ENCODE measurements at places on chromosomes 11 and 22.

GRCh38 chr11:118914178-118914918 is 11.4 kb downstream of the BCL9L start:
- DNase-seq = peak; percentile 65

DNA sequence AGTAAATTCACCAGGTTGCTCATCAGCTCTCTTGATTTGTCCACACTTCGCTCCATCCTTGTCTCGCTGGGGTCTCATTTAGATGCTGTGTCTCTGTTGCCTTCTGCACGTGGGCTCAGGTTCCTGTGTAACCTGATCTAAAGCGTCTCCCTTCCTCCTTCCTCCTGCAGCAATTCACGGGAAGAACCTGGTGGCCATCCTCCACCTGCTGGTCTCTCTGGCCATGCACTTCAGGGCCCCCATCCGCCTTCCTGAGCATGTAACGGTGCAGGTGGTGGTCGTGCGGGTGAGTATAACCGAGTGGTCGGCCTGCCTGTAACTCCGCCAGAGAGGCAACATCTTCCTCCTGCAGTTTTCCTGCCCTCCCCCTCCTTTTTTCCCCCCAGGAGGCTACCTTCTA is 48.0 kb upstream of the PARVG start:
- no peak for DNase-seq

GRCh38 chr22:20766530-20766929 is 7.4 kb upstream of the SERPIND1 start:
- DNase-seq = no peak

DNA sequence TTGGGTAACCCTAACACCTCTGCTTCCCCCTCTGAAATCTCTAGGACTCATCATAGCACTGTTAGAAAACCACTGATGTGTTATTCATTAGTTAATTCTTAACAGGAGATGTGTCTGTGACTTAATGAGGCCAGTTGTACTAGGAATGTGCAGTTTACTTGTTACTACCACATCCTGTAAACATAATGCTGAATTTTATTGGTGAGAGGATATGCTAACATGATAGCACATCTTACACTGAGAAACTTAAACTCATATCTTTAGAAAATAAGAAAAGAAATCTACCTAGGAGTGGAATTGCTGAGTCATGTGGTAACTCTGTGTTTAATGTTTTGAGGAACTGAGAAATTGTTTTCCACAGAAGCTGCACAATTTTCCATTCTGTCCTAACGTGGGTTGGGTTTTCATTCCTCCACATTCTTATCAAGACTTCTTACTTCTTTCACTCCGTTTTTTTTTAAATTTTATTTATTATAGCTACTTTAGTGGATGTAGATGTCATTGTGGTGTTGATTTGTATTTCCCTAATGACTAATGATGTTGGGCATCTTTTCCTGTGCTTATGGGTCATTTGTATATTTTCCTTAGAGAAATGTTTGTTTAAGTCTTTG is 33.7 kb downstream of the RNF121 start:
- no peak for DNase-seq

DNA sequence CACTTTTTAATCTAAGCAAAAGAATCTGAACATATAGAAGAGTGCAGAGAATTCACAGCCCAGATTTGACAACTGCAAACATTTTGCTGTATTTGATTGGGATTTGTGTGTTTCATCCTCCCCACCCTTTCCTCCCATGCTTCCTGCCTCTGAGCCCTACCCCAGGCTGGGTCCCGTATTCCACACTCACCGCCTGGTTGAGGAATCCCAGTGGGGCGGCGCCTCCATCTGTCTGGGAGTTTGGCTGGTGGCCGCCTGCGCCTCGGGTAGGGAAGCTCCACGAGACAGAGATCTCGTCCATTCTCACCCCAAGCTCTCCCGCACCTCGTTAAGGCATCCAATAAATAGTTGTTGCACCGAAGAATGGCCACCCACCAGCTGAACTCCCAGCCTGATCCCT is 105.9 kb upstream of the SLC22A12 start:
- no peak for DNase-seq

GRCh38 chr11:108019870-108020540 is 11.3 kb downstream of the CUL5 start:
- no peak for DNase-seq

DNA sequence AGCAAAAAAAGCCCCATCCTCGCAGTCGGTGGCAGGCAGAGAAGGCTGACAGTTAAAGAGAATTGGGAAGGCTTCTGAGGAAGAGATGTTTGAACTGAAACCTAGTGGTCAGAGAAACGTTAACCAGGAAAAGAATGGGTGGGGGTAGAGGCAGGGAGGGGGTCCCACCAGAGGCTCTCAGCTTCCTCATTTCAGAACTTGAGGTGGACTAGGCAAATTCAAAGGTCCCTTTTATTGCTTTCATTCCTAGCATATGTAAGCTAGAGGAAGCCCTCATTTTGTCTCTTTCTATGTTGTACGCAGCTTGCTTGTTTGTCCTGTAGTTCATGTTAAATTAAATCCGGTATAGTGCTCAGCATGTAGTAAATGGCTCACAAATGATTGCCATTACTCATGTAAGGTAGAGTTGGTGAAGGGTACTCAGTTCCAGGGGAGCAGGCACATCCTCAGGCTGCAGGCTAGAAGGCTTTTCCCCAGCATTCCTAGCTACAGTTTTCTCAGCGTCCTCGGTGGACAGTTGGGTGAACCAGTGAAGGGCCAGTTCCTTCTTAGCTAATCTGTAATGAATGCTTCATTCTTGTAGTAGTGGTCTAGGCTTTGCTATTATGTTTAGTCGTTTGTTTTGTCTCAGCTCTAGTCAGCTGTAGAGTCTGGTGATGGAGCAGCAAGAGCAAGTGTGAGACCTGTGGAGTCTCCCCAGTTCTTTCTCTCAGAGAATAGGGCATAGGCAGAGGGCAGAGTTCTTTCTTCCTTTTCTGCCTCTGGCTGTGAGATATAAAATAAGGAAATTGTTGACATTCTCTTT is 58.6 kb downstream of the UVRAG start:
- DNase-seq = no peak

DNA sequence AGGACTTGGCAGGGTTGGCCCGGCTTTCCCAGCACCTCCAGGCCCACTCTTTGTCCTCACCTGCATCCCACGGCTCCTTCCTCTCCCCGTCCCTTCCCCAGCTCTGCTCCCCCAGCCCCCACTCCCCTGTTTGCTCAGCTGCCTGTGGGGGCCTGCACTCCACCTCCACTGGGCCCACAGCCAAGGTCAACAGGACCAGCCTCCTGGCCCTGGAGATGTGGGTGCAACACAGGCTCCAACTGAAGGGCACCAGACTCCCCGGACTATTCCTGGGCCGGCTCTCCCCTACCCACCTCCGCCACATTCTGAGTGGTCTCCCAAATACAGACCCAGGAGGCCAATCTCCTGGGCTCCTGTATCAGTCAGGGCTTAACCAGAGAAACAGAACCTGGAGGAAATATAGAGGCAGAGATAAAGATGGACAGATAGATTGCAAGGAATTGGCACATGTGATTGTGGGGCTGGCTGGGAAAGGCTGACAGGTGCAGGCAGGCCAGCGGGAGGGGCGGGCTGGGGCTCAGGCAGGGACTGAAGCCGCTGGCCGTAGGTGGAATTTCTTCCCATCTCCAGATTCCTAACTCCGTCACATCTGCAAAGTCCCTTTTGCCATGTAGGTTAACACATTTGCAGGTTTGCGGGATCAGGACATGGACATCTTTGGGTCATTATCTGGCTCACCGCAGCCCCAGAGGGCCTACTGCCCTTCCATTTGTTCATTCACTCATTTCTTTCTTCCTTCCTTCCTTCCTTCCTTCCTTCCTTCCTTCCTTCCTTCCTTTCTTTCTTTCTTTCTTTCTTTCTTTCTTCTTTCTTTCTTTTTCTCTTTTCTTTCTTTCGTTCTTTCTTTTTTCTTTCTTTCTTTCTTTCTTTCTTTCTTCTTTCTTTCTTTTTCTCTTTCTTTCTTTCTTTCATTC is 45.8 kb upstream of the MYH9 start:
- DNase-seq = no peak

DNA sequence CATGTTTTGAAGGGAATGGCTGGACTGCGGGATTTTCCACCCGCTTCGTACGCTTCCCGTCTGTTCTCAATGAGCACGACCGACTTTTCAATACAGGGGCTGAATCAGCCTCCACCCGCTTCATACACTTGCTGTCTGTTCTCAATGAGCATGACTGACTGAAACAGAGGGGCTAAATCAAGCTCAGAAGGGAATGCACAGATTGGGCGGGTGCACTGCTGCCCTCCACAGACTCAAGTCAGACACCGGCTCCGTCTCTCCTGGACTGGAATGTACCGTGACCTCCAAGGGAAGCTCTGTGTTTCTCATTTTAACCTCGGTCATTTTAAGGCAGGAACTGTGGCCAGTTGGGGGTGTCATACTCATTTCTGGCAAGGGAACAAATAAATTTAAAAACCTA is 48.5 kb downstream of the BRD1 start:
- DNase-seq = no peak

GRCh38 chr11:57566005-57566904 is 1.2 kb downstream of the UBE2L6 start:
- no peak for DNase-seq

DNA sequence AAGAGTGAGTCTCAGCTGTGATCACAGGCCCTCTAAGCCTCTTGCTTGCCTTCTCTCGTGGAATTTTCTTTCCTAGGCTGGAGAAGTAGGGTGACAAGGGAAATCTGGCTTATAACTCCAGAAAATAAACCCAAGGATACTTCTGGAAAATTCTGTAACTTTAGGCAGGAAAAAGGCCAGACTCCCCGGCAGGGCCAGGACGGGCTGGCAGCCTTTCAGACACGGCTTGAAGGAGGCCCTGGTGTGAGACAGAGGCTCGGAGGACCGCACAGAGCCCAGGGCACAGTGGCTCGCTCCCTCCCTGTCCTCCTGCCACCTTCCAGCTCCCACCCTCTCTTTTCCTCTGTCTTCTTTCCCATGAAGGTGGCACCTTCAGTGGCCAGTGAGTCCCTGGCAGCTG is 19.1 kb downstream of the RPUSD4 start:
- DNase-seq = no peak

DNA sequence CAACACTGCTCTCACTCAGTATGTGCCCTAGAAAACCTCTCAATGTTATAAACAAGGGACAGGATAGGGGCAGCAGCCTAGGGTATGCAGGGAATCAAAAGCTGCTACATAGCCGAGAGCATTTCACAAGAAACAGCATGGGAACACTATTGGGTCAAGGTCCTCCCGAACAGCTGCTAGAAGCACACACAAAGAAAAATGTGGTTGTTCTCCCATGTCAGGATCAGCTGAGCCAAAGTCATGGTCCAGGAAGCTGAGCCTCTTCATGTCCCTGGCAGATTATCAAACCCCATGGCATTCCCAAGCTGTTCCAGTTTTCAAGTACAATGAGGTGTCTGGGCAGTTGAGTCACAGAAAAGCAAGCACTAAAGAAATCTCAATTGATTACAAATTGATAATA is 21.0 kb upstream of the GDPD4 start:
- DNase-seq = no peak

DNA sequence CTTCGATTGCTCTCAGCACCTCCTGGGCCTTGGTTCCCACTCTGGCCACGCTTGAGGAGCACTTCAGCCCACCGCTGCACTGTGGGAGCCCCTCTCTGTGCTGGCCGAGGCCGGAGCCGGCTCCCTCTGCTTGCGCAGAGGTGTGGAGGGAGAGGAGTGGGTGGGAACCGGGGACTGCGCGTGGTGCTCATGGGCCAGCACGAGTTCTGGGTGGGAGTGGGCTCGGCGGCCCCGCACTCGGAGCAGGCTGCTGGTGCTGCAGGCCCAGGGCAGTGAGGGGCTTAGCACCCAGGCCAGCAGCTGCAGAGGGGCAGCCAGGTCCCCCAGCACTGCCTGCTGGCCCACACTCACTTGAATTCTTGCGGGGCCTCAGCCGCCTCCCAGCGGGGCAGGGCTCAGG is 12.2 kb downstream of the OR4B1 start:
- DNase-seq = no peak

DNA sequence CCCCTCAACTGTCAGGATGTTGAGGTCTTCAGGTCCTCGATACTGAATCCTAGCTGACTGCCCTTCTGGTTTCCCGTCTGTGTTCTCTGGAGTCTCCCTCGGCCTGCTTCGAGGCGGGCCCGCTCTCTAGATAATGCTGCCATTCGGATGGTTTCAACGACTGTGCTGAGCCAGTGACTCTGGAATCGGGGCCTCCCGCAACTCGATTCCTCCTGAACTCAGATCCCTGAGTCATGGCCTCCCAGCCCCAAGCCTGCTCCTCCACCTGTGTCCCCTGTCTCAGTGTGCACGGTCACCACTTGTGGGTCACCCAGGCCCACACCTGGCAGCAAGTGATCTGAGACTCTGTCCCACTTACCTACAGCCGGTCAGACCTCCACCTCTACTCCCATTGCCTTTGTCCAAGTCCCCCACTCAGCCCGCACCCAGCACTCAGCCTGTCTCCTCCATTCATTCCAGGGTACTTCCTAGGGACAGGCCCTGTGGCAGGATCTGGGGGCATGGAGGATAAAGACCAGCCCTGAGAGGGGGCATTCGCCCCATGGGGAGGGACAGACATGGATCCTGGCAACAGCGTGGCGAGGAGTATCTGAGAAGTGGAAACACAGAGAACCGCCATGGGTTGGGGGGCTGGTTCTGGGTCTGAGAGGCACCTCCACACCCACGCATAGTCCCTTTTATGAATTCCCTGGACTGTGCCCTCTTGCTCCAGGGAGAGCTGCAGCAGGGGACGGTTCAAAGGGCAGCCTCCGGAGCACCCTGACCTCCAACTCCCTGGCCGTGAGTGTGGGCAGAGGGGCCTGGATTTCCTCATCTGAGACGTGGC is 14.3 kb downstream of the MPST start:
- no peak for DNase-seq

GRCh38 chr22:37854946-37855345 is 5.7 kb downstream of the EIF3L start:
- no peak for DNase-seq

GRCh38 chr11:117146521-117146920 is 2.4 kb downstream of the PAFAH1B2 start:
- no peak for DNase-seq

- no peak for DNase-seq
These were observed 48.5 kb downstream of the OR4D9 start for GRCh38 chr11:59559886-59560285.

- DNase-seq = no peak
These were observed 48.7 kb downstream of the PTPRJ start for GRCh38 chr11:48028914-48029680.

- DNase-seq = no peak
These were observed 10.8 kb downstream of the RPS6KA4 start for GRCh38 chr11:64369440-64370421.

GRCh38 chr11:70627219-70627618 is 228.9 kb downstream of the CTTN start:
- DNase-seq = no peak

GRCh38 chr11:22635689-22636088 is 10.1 kb upstream of the FANCF start:
- DNase-seq = no peak

- DNase-seq = peak; percentile 76
These were observed 21.2 kb downstream of the PTPRJ start for GRCh38 chr11:48001438-48002021.

GRCh38 chr22:27400811-27401210 is 400.7 kb downstream of the MN1 start:
- DNase-seq = no peak

GRCh38 chr22:39567135-39567946 is 3.2 kb upstream of the CACNA1I start:
- peak; percentile 37 for DNase-seq

- no peak for DNase-seq
These were observed 39.1 kb downstream of the CASP12 start for GRCh38 chr11:104858882-104859775.
